ENCODE measurements at places on chromosomes 6 and 20. TPM values are rescaled to one million over a fixed set of nuclear protein-coding genes. Genes with fewer than 3 reads are reported as not detected.

Gene PNPLA1
- total RNA-seq: not detected

DNA sequence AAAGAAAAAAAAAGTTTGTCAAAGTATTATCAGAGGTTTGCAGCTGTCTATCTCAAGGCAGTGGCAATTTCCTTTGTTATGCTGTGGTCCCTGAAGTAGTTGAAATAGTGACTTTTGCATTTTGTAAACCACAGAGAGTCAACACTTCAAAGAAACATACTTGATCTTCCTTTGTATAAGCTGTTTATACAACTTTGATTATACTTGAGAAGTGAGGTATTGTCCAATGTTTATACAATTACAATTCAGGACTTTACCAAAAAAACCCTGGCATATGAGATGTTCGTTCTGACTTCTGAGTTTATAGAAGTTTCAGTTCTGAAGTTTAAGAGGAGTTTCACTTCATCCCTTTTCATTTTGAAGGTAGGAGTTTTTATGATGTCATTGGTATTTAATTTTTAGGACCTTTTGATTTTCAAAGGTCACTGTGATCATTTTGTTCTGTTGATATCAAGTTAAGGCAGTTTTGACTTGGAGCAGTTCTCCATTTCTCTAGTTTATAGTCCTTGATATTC lies 4.0 kb downstream of the STK4 start:
- DNase-seq: no peak

Gene SEMG1
- total RNA-seq: not detected

- DNase-seq: peak; percentile 85
These were observed 504 bp downstream of the VPS16 start for GRCh38 chr20:2840967-2841531.

GRCh38 chr6:119241111-119241465 lies 108.5 kb downstream of the MAN1A1 start:
- DNase-seq: no peak

All from activated CD4-positive, alpha-beta T cell treated with anti-CD3 and anti-CD28 coated beads, Interleukin-2, amount 10 ng/mL, durations not matched to agents 24 days and 14 days (primary cell).